ENCODE measurements at places on chromosomes 7 and 10.

- no peak for DNase-seq
Observed at GRCh38 chr7:105934572-105935185, 28.4 kb upstream of the CDHR3 start.

DNA sequence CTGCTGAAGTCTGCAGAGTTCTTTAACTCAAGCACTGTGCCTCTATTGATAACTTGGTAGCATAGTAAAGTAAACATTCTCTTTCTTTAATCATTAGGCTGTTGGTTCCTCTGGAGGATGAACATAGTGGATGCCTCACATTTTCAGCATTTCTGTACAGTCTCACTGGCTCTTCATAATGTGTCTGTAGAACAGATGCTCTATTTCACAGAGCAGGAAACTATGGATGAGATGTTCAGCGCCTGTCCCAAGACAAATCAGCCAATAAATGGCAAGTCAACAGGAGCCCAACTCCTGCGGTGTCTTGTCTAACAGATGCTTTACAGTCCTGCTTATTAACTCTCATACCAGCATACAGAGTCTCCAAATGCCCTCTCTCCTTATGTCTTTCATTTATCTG, 36.5 kb downstream of the NRBF2 start:
- DNase-seq: no peak

- no peak for DNase-seq
Observed at GRCh38 chr10:62261666-62262065, 7.0 kb downstream of the RTKN2 start.

GRCh38 chr7:732094-732541, 5.0 kb upstream of the PRKAR1B start:
- peak; percentile 23 for DNase-seq

DNA sequence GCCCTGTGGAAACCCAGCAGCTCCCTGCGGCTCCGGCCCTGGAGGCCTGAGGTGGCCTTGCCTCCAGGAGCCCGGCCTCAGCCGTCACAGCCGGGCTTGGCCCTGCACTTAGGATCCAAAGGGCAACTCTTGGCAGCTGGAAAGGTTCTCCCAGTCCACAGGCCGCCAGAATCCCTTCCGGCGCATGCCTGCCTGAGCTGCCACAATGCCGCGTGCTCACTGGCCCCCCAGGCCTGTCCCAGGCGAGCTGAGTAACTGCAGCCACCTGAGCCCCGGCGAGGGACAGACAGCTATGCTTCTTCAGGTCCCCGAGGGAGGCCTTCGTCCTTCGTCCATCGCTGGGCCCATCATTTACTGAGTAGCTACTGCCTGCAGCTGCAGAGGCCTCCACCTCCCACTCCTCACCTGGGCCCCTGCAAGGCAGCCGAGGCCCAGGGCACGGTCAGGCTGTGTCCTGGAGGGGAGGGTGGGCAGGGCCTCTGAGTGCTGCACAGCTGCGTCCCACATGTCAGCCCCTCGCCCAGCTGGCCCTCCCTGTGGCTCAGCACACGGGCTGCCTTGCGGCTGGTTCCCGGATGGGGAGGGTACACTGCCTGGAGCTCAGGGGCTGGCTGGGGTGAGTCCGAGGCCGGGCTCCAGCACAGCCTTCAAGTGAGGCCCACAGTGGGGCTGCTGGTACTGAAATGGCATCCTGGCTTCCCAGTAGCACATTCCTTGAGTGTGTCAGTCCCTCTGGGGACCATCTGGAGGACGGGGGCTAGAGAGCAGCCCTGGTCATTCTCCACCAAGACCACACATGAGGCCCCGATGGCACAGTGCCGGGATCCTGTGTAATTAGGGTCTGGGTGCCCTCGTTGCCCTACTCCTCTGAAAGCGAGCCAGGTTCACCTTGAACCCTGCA, 172.5 kb downstream of the ELFN1 start:
- no peak for DNase-seq

DNA sequence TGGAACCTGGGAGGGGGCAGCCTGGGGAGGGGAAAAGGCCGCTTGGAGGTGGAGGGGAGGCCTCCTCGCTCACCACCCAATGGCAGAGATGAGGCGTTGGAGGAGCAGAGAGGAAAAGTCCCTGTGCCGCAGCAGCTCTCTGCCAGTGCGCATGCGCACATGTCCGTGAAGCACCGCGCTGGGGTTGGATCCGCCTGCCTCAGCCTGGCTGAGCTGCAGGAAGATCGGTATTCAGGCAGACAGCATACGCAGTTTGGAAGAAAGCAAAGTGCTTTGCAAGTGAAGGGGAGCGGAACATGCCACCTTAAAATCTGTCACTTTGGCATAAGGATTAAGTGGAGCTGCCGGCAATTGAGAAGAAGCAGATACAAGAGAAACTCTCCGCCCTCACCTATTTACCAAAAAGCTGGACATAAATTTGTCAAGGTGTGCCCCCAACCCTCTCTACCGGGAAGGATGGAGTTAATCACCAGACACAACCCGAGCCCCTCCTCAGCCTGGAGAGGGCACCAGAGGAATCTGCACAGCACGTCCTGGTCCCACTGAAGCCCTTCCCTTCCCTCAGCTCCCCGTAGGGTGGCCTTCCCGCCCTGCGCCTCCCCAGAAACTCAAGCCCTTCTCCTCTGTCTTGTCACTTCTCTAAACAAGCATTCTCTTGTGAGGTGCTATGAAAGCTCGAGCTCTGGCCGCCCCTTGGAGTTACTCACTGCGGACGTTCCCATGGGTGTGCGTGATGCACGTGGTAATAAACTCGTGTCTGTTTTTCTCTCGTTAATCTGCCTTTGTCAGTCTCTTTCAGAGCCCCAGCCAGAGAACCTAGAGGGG, 32.2 kb upstream of the TMEM72 start:
- DNase-seq: peak; percentile 78

- peak; percentile 84 for DNase-seq
Observed at GRCh38 chr7:30348083-30348560, 63.7 kb downstream of the ZNRF2 start.

- no peak for DNase-seq
Observed at GRCh38 chr10:102188298-102188940, 36.2 kb downstream of the NOLC1 start.

DNA sequence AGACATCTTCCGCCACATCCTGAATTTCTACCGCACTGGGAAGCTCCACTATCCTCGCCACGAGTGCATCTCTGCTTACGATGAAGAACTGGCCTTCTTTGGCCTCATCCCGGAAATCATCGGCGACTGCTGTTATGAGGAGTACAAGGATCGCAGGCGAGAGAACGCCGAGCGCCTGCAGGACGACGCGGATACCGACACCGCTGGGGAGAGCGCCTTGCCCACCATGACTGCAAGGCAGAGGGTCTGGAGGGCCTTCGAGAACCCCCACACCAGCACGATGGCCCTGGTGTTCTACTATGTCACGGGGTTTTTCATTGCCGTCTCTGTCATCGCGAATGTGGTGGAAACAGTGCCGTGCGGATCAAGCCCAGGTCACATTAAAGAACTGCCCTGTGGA, 1.9 kb downstream of the KCND2 start:
- no peak for DNase-seq

DNA sequence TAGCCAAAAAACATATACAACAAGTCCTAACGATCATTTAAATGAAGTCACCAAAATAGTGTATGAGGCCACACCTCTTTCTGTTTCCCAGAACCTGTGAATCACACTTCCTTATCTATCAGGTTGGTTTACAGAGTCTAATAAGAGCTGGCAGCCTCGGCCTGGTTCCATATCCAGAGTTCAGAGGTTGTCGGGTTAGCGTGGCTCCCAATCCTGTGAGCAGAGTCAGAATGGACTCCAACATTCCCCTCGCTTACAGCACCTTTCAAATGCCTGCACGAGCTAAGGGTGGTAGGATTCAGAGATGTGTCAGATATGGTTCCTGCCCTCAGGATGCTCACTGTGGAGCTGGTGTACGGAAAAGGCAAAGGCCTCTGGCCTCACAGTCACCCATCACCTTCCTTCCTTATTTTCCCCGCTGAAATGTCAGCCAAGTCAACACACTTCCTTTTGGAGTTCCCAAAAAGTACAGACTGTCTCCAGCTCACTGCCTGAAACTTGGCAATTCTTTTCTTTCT, 6.0 kb downstream of the IL15RA start:
- DNase-seq: peak; percentile 55

DNA sequence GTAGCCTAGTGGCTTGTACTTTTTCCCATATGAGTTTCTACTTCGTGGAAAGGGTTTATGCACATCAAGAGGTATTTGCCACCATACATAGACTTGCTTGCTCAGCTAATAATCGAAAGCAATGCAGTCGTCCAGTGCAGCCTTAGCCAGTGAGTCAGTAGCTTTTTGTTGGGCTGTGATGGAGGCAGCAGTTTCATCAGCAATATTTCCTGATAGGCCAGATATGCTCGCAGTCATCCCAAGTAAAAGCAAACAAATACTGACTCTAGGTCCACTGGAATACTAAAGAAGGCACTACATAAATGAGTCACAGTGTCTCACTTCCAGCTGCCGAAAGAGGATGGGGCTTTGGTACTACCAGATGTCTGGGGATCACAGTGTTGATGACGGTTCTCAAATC, 2.1 kb upstream of the BNIP3 start:
- DNase-seq: no peak

GRCh38 chr7:82234457-82235049, 209.0 kb downstream of the CACNA2D1 start:
- no peak for DNase-seq

- DNase-seq: no peak
Observed at GRCh38 chr10:1465993-1466764, 271.1 kb downstream of the ADARB2 start.

DNA sequence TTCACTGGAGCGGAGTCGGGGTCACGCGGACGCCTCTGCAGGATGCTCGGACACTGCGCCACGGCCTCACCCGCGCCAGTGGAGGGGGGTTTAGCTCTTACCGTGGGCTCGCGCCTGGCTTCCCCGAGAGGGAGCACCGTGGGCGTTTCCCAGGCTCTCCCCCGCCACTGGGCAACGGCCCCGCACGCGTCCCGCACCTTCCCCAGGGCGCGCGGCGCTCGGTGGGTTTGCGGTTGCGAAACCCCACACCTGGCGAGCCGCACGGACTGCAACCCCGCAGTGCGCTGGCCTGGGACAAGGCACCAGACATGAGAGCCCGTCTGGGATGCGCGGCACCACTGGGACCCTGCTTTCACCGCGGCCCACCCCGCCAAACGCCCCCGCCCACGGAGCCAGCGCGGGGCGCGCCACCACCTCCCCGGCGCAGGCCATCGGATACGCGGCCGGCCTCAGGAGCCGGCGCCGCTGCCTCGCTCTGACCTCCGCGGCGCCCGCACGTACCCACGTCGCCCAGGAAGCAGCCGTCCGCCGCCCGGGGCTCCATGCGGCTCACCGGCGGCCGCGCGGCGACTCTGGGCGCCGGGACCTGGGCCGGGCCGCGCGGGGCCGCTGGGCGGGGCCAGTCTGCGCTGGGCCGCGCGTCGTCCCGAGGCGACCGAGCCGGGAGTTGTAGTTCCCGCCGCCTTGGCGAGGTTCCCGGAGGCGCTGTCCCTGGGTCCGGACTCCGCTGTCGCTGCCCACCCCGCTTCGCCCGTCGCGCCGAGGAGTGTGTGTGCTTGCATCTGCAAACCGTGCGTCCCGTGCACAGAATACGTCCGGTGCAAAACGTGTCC, at the start of gene ASB13:
Gene ASB13 (minus strand): TSS at position 588 of the 833 bp plus-strand sequence. CDS start 44 bp downstream, at position 544.
- DNase-seq: peak; percentile 26

DNA sequence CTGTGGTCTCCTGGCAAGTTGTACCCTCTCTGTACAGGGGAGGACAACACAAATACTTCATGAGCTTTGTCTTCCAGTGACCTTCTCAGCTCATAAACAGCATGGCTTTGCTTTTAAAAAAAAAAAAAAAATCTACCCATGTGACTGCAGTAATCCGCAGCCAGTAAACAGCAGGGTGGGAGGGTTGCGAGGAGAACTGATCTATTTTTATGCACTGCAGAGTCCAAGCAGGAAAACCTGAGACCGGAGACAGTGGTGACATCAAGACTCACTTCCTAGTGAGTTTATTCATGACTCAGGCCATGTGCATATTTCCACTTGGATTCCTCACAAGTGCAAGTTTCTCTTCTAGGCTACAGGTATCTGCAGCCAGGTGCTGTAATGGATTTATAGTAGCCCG, 127.9 kb downstream of the NRF1 start:
- no peak for DNase-seq

- no peak for DNase-seq
Observed at GRCh38 chr7:69895446-69895845, 297.2 kb downstream of the AUTS2 start.

DNA sequence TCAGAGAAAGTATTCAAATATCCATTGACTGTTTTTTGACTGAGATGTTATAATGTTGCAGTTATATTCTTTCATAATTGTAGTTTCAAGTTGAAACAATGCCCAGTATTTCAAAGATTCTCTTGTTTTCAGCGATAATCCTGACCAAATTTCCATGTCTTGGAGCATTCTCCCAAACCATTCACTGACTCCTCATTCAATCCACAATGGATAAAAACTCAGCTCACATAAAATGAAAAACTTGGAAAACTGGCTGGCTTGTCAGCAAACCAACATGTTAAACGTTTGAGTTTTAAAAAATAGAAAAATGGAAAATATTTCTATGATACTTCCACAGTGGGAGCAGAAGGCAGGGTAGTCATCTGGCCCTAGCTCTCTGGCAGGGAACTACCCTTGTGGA, 184.4 kb downstream of the C7orf25 start:
- DNase-seq: no peak

GRCh38 chr7:48101352-48101751, 12.3 kb downstream of the UPP1 start:
- DNase-seq: no peak

DNA sequence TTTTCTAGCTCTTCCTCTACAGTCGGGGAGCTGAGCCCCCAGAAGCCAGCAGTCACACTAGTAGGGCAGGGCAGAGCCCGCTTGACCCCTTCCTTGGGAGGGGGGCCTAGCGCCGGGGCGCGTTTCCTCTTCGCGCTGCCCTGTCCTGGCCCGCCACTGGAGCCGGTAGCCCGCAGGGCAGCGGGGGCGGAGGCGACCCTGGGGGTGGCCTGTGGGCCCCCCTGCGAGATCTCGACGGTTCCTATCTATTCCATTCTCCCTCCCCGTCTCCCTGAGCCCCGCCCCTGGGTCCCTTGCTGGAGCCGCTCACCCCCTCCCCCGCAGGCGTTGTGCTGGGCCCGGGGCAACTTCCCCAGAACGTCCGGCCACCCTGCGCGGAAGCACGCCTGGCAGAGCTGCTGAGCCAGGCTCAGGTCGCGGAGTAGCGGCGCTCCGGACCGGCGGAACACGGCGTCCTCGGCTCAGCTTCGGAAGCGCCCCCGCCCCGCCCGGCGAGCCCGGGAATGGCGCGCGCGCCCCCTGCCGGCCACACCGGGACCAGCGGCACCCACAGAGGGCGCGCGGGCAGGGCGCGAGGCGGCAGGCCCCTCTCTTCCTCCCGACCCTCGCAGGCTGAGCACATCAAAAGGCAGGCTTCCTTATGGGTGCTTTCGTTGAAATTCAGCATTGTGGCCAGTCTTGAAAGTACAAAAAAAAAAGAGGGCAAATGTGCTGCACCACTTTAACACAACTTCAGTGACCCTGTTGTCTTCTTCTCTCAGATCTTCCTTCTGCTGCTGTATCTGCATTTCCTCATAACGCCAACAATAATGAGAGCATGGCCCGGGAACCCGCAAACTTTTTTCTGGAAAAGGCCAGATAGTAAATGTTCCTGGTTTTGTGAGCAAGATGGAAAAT, 327.6 kb downstream of the TNS3 start:
- peak; percentile 12 for DNase-seq

GRCh38 chr7:17601921-17602320, 303.5 kb downstream of the AHR start:
- no peak for DNase-seq

GRCh38 chr7:27141137-27141922, 2.2 kb downstream of the HOXA5 start:
- no peak for DNase-seq
